Anterior cingulate cortex (tissue), 58 donors: ENCODE measurements at places on chromosomes 2 and 18.

GRCh38 chr2:240472078-240472790 is 36.8 kb downstream of the GPC1 start:
- DNase-seq: no peak

GRCh38 chr2:31327505-31327904 is 87.0 kb downstream of the XDH start:
- no peak for DNase-seq

GRCh38 chr2:203871371-203871983 is 3.9 kb downstream of the CTLA4 start:
- no peak for DNase-seq

- DNase-seq: no peak
Measured at GRCh38 chr2:226971770-226972169, 135.9 kb downstream of the RHBDD1 start.

DNA sequence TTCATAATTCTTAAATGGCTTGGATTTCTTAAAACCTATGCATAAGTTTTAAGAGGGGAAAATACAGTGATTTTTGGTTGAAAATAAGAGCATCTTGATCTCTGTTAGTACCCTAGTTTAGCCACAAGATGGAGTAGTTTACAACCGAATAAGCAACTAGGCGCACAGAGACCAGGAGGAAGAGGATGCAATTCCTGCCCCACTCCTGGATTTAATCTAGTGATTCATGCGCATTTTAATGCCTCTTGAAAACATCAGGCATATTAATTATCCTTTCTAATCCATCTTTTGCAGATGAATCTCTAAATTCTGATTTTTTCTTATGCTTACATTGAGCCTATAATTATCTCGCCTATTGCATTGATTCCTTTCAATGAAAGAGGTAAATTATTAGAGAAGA is 76.7 kb downstream of the MRPS9 start:
- DNase-seq: no peak

- no peak for DNase-seq
Measured at GRCh38 chr2:45438872-45439665, 172.0 kb downstream of the SRBD1 start.

- no peak for DNase-seq
Measured at GRCh38 chr2:41475959-41476358, 571.9 kb upstream of the PKDCC start.

DNA sequence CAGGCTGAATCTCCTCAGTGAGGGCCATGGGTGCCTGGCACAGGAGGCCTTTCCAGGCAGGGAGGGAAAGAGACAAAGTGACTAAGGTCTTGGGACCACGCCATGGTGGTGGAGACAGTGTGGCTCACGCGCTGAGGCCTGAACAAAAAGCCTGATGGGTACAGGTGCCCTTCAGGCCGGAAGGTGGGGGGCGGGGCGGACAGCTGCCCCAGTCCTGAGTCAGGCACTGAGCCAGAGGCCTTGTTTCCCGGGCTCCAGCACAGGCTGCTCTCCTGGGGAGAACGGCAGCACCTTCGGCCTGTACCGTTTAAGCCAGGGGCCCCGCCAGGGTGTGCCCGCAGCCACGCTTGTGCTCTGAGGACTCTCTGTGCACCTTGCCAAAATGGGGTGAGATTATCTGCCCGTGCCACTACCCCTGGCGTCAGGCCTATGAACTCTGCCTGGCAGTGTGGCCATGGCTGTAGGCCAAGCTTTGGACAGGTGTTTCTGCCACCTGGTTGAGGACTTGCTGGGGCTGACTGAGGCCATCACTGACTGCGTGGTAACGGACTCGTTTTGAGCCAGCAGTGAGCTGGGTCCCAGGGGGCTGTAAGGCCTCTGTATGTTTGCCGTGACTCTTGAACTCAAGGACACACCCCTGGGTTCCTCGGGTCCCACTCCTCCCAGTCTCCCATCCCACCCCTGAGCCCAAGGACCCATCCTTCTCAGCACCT is 31.7 kb upstream of the DNMT3A start:
- no peak for DNase-seq

GRCh38 chr2:74834792-74835755 is 1.1 kb downstream of the HK2 start:
- no peak for DNase-seq

DNA sequence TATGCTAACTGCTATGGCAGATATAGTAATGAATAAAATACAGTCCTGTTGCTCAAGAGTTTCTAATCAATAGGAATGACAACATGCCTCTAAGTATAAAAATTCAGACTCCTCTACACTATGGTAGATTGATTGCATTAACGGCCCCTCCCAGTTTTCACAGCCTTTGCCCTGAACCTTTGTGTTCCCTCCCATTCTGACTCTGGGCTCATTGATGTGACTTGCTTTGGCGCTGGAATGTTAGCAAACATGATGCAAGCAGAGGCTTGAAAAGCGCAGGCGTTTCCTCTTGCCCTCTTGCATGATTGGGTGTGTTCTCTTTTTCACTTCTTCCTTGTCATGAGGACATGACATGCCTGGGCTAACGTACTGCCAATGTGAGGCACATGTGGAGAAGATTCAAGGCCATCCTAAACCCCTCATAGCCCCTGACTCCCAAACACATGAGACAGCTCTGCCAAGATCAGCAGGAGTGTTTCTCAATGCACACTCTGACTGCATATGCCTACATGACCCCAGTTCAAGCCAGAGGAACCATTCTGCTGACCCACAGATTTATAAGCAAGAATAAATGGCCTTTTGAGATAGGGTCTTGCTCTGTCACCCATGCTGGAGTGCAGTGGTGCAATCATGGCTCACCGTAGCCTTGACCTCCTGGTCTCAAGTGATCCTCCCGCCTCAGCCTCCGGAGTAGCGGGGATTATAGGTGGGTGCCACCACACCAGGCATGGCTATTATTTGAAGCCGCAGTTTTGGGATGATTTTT is 49.7 kb upstream of the CD28 start:
- no peak for DNase-seq

GRCh38 chr2:231928481-231928880 is 2.3 kb upstream of the NPPC start:
- no peak for DNase-seq

DNA sequence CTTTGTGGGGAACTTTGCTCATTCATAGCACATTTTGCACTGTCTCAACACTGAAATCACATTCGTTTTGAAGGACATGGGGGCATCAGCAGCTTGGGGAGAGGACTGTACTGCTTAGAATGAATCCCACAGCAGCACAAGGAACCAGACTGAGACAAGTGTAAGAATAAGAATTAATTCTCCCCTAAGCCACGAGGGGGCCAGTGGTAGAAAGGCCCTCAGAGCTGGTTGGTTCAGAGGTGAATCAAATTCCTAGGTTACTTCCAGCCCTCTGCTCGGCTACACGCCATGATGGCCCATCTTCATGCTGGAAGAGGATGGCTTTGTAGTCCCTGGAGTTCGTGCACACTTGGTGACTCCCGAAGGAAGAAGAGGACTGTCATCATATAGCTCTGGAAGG is 12.0 kb upstream of the MC5R start:
- no peak for DNase-seq

- DNase-seq: no peak
Measured at GRCh38 chr2:881204-881918, 69.3 kb upstream of the SNTG2 start.

GRCh38 chr18:76505614-76506013 is 10.6 kb upstream of the ZNF516 start:
- DNase-seq: no peak

GRCh38 chr2:161386228-161386824 is 29.8 kb upstream of the TBR1 start:
- no peak for DNase-seq

GRCh38 chr18:23662309-23663263 is at the start of gene ANKRD29:
Gene ANKRD29 (minus strand): TSS chr18:23662911. CDS start chr18:23662730, 181 bp downstream.
- no peak for DNase-seq

DNA sequence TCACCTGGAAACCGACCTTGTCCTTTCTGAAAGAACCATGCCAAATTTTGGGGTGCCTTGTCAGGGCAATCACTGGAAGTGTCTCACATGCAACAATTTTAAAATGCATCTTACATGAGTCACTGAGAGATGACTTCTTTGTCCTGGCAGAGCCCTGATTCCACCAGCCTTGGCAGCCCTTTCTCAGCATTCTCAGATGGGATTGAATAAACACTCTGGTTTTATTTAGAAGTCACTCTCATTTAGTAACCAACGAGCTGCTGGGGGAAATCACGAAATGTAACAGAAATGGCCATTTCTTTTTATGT is 3.8 kb upstream of the ATP8B1 start:
- no peak for DNase-seq

GRCh38 chr2:187618813-187619212 is 64.6 kb upstream of the TFPI start:
- DNase-seq: no peak

- no peak for DNase-seq
Measured at GRCh38 chr2:45263147-45263546, 253.9 kb upstream of the SIX2 start.

DNA sequence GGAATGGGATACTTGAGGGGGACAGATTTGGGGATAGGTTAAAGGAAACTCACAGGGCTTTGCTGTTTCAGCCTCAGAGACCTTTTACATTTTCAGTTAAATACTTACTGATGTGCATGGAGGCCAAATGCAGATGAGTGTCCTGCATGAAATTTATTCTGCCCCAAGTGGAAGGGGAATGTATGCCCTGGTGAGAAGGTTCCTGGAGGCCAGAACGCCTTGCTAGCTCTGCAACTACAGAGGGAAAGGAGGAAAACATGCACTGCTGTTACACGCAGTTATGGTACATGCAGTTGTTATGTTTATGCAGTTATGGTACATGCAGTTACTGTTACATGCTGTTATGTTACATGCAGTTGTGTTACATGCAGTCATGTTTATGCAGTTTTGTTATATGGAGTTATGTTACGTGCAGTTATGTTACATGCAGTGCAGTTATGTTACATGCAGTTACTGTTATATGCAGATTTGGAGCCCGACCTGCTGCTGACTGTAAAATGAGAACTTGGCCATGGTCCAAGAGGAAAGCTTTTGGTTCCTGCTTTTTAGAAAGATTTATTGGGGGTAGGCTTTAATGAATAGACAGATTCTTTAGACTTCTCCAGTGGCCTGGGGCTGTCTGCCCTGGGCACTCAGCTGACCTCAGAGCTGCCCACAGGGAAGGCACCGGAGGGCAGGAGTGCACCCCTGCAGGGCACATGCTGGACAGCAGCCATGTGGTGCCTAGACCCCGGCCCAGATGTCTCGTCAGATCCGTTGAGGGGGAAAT is 84.1 kb downstream of the LDLRAD4 start:
- no peak for DNase-seq

- DNase-seq: no peak
Measured at GRCh38 chr18:13324880-13325279, 106.3 kb downstream of the LDLRAD4 start.

GRCh38 chr2:105308382-105309146 is 21.0 kb downstream of the TGFBRAP1 start:
- no peak for DNase-seq

DNA sequence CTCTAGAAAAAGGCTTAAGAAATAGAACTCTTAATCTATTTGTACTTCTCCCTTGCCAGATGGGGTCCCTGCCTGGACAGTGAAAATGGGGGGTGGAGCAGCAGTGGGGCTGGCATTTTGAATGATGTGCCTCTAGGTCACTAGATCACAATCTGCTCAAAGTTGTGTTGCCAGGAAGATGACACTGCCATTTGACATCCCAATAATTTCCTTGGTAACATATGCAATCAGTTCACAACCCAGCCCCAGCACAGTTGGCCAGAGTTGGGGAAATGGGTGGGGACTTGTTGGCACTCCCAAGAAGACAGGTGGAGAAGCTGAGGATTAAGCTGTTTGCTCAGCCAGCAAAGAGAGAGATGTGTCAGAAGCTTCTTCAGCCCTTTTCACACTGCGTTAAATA is 558.3 kb upstream of the KLHL29 start:
- no peak for DNase-seq

DNA sequence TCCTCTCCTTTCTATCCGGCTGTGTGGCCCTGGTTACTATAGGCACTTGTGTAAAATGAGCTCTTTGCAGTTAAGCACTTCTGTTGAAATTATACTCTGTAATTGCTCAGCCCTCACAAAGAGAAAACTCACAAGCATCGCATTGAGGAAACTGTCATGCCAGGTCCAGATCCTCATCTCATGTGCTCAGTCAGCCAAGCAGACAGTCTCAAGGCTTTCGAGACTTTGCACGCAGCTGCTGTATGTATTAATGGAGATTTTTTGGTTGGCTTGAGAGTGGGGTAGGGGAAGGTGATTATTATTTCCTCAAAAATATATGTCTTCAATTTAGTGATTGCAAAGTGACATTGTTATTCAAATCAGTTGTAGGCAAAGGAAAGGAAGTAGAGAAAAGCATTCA is 33.0 kb upstream of the PHLPP1 start:
- DNase-seq: no peak

GRCh38 chr2:12857891-12858290 is 141.2 kb downstream of the TRIB2 start:
- DNase-seq: no peak

- DNase-seq: no peak
Measured at GRCh38 chr2:220064111-220065030, 436.9 kb downstream of the SLC4A3 start.
